ENCODE measurements at places on chromosomes 13 and 19.

DNA sequence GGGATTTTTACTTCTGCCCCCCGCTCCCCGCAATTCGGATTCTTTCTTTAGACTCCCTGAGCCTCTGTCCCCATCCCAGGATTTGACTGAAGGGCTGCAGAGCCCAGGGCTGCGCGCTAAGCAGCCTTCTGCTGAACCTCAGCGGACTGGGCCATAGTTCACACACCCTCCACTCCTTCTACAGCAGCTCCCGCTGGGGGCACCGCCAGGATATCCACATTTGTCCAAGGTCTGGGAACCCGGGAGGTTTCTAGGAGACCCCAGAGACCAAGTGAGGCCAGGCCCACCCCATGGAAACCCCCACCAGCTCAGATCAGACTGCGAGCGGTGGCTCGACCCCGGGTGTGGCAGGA, 463.3 kb downstream of the ITGBL1 start:
- DNase-seq = peak; percentile 92

DNA sequence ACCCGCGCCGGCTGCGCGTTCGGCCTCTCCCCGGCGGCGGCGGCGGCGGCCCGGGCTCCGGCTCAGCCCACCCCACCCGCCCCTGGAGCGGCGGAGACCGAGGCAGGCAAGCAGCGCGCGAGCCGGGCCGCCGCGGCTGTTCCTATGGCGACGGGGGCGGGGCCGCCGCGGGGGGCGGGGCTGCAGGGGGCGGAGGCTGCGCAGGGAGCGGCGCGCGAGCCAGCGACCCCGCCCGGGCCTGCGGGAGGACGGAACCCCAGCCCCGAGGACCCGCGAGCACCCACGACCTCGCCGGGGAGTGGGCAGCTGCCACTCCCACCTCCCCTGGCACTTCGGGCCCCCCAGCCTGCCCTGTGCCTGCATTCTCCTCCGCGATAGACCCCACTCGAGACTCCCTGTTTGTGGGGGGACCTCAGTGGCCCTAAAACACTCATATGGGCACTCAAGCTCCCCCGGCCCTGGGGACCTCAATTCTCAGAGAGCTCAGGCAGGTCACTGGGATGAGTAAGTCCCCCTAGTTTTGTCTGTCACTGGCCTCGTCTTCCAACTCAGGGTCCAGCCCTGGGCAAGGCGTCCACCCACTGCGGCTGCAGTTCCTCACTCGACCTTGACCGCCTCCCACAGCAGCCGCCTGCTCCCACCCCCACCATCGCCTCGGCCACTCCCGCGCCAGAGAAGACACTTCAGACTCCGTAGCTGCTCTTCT, at the start of gene CTXN1:
TSS of gene CTXN1 (minus strand) at position 115 of the 706 bp plus-strand sequence. CDS start 597 bp downstream, outside the sequence.
- DNase-seq = peak; percentile 35

GRCh38 chr13:60838581-60838980, 441.6 kb downstream of the TDRD3 start:
- DNase-seq = peak; percentile 73

DNA sequence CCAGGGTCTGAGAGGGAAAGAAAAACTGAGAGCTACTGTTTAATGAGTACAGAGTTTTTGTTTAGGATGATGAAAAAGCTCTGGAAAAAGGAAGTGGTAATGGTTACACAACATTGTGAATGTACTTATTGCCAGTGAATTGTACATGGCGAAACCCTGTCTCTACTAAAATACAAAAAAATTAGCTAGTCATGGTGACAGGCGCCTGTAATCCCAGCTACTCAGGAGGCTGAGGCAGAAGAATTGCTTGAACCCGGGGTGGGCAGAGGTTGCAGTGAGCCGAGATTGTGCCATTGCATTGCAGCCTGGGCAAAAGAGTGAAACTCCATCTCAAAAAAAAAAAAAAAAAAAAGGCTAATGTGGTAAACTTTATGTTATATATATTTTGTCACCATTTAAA, 96.3 kb downstream of the VWA8 start:
- no peak for DNase-seq

DNA sequence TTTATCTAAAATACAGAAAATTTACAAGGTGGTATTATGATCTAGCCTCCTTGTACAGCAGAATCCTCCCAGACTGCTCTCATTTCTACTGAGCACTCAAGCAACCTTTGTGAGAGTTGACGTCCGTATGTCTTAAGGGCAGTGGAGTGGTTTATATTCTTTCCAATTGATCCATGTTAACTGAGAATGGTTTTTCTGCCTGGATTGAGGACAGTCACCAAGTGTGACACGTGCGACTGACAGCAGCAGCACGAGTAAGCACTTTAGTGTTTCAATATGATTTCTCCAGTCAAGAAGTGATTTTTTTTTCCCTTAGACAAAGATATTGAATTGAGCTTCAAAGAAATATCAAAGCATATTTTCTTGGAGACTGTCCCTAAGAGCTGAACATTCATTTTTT, 901.7 kb downstream of the PCDH9 start:
- DNase-seq = no peak

GRCh38 chr19:54659300-54659699, 3.5 kb upstream of the LILRB4 start:
- no peak for DNase-seq

GRCh38 chr13:101231751-101232428, 184.4 kb downstream of the NALCN start:
- no peak for DNase-seq

DNA sequence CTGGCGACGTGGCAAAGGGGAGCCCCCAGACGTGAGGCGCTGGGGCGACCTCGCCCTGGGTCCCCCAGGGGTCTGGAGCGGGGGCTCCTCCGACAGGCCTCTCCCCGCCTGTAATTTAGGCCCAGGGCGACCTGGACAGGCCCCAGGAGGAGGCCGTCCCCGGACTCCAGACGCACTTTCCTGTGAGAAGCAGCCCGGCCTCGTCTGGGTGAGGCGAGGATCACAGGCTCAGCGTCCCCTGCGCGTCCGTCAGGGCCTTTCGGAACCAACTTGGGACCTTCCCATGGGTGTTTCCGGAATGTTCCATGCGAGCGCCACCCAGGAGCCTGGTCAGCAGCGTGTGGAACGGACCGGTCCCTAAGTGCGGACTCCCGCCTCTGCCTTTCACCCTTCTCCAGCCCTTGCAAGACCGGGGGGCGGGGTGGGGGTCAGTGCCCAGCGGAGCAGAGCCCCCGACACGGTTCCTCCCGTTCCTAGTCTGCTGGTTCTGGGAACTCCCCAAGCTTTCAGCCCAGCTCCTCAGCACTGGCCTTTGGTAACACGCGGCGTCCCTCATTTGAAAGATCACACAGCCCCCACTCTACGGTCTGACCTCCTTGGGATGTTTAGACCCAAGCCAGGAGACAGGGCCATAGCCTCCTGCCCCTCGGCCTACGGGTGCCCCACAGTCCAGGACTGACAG, 1.1 kb upstream of the GRTP1 start:
- DNase-seq = no peak

DNA sequence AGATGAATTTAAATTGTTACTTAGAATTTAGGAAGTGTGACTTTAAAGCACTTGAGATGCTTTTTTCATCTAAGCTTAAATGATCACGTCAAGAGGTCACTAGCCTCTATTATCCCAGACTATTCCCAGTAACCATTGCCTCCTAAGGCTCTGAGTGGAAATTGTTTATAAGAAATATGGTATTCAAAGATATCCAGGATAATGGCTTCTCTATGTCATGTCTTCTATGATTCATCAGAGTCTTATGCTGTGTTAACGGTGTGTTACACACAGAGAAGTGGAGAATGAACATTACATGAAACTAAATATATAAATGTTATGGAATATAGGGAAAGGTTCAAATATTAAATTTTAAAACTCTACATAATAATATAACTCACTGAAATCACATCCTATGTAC, 79.8 kb upstream of the NBEA start:
- DNase-seq = no peak

DNA sequence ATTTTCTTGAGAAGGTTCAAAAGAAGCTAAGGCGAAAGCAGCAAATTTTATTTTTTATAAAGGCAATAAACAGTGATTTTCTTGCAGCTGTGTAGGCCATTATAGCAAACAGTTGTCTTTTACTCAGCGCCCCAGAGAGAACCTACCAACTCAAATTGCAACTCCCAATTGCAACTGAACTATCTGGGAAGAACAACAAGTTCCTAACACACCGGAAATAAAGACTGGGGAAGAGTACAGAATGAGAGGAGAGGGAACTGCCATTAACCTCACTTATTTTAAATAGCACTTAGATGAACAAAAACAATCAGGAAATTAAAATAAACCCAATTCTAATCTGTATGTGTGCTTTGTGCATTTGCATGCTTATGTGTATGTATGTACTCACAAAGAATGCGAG, 171.1 kb downstream of the KCTD12 start:
- DNase-seq = no peak

DNA sequence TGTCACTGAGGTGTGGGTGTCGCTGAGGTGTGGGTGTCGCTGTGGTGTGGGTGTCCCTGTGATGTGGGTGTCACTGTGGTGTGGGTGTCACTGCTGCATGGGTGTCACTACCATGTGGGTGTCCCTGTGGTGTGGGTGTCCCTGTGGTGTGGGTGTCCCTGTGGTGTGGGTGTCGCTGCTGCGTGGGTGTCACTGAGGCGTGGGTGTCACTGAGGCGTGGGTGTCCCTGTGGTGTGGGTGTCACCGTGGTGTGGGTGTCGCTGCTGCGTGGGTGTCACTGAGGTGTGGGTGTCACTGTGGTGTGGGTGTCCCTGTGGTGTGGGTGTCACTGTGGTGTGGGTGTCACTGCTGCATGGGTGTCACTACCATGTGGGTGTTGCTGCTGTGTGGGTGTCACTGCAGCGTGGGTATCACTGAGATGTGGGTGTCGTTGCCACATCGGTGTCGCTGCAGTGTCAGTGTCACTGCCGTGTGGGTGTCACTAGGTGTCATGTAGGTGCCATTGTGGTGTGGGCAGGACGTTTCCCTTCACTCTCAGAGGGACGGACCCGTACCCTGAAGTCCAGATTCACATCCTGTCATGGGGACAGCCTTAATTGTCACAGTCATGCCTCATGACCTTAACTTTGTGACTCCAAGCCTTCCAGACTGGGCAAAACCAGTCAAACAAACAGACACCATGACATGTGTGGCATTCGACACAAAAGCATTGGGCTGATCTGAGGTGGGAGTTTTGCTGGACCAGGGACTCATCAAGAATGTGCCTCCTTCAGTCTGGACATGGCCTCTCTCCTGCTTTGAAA, 12.7 kb upstream of the GAS6 start:
- no peak for DNase-seq

- DNase-seq = no peak
Observed at GRCh38 chr19:49718511-49718910, 27.6 kb downstream of the CPT1C start.

- DNase-seq = no peak
Observed at GRCh38 chr19:4279267-4279529, 132 bp downstream of the SHD start.

DNA sequence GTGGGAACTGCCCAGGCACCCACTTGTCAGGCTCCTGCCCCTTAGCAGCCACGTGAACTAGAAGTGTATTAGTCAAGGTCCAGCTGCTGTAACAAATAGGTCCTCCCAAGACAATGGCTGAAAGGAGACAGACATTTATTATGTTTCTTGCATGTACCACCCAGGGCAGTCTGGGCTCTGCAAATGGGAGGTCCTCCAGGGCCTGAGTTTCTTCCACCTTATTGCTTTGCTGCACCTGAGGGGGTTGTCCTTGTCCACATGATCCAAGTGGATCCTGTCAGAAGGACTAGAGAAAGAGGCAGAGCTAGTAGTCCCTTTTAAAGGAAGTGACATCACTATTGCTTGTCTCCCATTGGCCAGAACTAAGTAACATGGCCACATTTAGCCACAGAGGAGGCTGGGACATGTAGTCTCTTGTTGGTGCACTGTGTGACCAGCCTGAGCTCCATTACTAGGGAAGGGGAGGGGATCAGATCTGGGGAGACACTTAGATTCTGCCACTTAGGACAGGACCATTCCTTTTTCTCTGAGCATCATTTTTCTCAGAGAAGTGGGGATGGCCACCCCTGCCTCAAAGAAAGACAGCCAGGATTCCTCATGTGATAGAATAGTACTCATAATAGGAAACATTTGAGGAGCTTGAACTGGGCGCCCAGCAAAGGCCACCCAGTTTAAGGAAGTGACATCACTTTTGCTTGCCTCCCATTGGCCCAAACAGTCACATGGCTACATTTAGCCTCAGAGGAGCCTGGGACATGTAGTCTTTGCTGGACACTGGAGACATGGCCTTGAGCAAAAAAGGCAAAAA, 15.1 kb downstream of the CC2D1A start:
- DNase-seq = no peak

- DNase-seq = no peak
Observed at GRCh38 chr13:28650284-28650683, 8.6 kb upstream of the POMP start.

DNA sequence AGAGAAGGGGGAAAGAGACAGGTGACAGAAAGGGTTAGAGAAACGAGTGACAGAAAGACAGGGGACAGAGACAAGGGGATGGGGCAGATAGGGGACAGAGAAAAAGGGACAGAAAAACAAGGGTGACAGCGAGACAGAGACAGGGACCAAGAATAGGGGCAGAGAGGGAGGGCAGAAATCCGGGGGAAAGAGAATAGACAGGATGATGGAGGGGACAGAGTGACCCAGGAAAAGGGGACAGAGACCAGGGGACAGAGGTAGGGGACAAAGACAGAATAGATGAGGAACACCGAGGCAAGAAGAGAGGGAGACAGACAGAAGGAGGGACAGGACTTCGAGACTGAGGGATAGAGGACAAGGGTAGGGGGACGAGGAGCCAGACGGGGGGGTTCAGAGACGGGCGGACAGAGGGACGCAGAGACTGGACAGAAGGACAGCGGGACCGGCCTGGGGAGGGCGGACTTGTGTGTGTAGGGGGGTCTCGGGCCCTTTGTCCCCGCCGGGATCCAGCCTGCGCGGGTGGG, 593 bp downstream of the CADM4 start:
- no peak for DNase-seq

GRCh38 chr13:112111239-112111857, 44.4 kb downstream of the SOX1 start:
- DNase-seq = peak; percentile 53

- no peak for DNase-seq
Observed at GRCh38 chr19:17378271-17378670, 1.1 kb upstream of the PLVAP start.

DNA sequence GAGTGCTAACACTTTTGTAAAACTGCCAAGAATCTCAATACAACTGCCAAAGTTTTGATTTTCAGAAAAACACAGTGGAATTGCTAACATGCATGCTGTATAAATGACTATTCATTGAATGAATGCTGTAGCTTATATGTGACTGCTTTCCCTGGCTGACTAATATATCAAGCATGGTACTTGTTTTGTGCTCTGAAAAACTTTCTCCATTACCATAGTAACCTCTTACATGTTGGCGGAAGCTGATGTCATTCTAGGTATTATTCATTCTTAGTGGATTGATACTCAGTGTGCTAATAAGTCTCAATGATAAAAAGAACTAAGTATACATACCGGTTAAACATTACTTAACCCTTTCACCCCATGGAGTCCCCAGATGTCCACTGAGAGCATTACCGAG, 166.1 kb upstream of the MYO16 start:
- no peak for DNase-seq

DNA sequence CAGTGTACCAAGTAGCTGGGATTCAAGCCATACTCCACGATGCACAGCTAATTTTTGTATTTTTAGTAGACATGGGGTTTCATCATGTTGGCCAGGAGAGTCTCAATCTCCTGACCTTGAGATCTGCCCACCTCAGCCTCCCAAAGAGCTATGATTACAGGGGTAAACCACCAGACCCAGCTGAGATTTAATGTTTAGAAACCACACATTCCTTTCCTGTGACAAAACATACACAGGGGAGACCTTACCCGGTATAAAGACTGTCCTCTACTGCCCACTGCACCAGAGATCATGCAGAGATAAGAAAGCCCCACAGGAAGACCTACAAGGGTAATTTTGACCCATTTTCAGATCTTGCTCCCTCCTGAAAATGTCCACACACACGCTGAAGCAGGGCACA, 22.8 kb upstream of the ZNF83 start:
- no peak for DNase-seq

All from DMS79 treated with DMSO at 0.1 percent for 48 hours (cell line).